ENCODE measurements at places on chromosomes 12 and 14.

DNA sequence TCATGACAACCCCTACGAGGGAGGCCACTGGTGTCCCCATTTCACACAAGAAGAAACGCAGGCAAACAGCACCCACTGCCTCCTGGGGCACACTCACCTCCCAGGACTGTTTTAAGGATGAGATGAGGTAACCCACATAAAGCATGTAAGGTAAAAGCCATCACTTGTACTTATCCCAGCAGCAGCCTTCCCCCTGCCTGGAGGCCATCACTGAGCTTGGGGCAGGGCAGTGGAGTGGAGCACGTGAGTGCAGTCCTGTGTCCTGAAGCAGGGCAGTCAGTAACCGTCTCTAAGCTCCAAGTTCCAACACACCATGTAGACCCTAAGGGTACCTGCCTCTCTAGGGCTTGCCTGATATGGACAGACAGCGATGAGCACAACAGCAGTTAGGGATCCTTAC lies 1.7 kb downstream of the POLE start:
- no peak for DNase-seq

- DNase-seq: no peak
Observed at GRCh38 chr12:122158700-122159285, 15.2 kb downstream of the IL31 start.

GRCh38 chr14:97025722-97026121 lies 228.5 kb downstream of the VRK1 start:
- DNase-seq: no peak

- no peak for DNase-seq
Observed at GRCh38 chr12:83472772-83473171, 786.1 kb downstream of the TMTC2 start.

- no peak for DNase-seq
Observed at GRCh38 chr14:65332141-65332871, 80.2 kb upstream of the FUT8 start.

DNA sequence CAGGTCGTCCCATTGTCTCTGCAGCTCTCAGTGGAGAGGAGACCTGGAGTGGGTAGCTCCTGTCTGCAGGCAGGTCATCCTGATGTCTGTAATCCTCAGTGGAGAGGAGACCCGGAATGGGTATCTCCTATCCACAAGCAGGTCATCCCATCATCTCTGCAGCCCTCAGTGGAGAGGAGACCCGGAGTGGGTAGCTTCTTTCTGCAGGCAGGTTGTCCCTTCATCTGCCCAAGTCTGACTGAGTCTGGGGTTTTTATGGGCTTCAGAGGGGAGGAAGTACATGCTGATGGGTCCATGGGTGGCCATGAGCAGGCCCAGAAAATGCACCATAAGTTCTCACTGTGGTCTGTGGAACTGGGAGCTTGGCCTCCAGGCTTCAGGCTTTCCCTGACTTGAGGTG lies 28.9 kb upstream of the PAPLN start:
- no peak for DNase-seq

GRCh38 chr12:46944088-46944487 lies 118.3 kb upstream of the SLC38A4 start:
- no peak for DNase-seq

GRCh38 chr14:65549429-65549828 lies 136.9 kb downstream of the FUT8 start:
- DNase-seq: no peak

DNA sequence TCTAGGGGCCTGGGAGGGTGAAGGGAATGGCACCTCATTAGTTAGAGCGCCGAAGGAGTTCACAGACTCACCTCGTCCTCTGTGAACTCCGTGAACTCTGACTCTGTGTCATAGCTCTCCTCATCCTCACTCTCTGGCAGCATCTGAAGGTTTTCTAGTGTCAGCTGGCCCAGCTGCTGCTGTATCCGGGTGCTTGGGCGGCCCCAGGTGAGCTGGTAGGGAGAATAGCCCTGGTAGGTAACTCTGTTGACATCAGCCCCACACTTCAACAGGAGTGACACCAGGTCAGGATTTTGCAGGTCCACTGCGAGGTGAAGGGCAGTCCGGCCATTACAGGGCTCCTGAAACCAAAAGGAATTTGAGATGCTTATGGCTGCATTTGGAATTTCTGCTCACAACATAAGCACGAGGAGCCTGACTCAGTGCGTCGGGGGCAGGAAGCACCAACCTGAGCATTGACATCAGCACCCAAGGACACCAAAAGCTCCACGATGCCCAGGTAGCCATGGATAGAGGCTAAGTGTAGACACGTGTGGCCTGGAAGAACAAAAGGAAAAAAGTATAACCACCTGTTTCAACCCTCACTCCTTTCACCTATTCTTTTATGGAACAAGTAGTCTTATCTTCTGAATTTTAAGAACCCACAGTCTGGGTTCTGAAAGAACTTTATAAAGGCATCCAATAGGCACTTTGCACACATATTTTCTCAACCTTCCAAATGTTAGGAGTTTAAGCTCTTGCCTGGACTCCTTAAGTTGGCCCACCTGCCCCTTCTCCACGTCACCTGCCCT lies 2.0 kb downstream of the NFKBIA start:
- no peak for DNase-seq

DNA sequence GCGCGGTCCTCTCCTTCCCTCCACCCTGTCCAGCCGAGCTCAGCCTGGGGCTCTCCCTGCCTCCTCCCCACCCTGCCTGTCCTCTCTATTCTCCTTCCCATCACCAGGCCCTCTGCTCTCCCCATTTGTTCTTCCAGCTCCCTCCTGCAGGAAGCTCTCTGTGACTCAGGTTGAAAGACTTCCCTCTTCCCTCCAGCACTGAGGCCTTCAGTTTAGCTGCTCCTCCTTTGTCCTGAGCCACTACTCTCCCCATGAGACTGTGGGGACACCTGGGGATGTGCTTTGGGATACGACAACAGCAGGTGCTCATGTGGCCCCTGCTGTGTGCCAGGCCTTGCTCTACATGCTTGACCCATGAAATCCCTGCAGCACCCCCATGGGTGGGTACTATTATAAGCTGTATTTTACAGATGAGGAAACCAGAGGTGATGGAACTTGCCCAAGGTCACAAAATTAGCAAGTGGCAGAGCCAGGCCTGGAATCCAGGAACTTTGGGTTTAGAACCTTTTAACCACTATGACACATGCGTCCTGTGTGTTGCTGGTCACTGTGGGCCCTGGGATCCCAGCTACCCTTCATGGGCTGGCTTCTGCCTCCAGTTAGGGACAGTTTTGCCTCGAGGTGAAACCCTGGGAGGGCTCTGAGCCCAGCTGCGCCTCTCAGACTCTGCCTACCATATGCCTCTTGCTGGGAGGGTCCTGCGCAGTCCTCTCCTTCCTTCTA lies 5.5 kb downstream of the KRT80 start:
- DNase-seq: no peak

DNA sequence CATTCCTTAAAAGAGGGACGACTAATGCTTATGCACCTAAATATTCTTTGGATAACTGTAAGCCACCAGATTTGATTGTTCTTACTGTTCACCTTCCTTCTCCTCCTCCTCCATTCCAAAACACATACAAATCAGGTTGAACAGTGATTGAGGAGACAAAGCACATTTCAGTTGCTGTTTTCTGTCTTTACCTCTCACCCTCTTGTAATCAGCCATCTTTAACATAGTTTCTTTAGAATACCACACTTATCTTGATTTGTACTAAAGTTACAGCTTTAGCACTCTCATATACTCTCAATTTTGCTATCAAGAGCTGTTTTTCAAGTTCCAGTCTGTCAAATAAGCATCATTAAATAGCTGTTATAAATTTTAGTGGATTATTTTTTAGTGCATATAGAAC lies 338.3 kb upstream of the RGS6 start:
- no peak for DNase-seq

- no peak for DNase-seq
Observed at GRCh38 chr12:92041742-92042141, 103.9 kb downstream of the BTG1 start.

DNA sequence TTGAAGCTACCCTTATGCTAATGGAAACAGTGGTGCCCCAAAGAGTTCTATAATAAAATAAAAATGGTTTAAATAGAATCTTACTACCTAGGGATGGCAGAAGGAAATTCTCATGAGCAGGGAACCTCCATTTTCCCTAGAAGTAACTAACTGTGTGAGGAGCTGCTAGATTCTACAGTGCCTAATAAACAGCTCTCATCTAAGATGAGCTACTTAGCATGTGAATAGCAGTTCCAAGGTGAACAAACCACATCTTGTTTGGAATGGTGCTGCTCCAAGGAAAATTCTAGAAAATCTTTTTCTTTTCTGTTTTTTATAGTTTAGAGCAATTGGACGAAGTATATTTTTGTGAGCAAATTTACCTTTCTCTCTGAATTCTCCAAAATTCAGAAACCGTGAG lies 1015.3 kb upstream of the NOVA1 start:
- DNase-seq: no peak

DNA sequence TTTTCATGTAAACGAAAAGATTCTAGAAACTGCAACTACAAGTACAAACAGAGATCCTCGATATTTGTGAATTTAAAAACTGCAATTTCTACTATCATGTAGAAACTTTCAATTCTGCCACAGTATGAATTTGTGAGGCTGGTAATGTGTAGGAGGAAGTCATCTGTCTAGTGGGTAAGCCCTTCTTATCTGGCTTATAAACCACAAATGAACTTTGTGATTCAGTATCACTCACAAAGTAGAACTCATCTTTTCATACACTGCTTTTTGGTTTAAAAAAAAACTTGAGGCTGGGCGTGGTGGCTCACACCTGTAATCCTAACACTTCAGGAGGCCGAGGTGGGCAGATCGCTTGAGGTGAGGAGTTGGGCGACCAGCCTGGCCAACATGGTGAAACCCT lies 20.7 kb downstream of the GTF2A1 start:
- no peak for DNase-seq

DNA sequence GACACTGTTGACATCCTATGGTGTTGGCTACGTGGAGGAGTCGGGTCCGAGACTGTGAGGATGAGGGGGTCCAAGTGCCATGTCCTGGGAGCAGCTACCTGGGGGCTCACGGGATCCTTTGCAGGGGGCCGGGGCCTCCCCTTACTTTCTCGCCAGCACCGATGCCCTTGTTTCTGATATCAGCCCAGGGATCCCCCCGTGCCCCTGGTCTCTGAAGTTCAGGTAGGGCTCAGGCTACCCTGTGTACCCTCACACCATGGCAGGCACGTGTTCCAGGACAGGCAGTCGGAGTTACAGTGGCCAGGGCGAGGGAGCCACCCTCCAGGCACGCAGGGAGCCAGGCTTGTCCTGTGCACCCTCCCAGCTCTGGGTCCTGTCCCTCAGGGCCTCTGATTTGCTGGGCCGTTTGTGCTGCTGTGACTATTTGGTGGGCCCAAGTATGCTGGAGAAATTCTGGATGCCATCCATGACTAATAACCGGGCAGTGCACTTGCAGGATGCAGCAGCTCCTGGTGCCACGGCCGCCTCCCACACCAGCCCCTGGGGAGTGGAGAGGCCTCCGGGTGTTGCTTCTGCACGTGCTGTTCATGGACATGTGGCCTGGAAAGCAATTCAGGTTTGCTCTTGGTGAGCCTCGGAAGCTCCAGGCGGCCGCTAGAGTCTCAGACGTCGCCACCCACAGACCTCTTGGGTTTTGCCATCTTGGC lies 93.1 kb upstream of the SFSWAP start:
- no peak for DNase-seq

GRCh38 chr14:102933618-102934231 lies 11.3 kb downstream of the AMN start:
- DNase-seq: no peak

GRCh38 chr14:89327771-89328212 lies 89.2 kb downstream of the FOXN3 start:
- no peak for DNase-seq

DNA sequence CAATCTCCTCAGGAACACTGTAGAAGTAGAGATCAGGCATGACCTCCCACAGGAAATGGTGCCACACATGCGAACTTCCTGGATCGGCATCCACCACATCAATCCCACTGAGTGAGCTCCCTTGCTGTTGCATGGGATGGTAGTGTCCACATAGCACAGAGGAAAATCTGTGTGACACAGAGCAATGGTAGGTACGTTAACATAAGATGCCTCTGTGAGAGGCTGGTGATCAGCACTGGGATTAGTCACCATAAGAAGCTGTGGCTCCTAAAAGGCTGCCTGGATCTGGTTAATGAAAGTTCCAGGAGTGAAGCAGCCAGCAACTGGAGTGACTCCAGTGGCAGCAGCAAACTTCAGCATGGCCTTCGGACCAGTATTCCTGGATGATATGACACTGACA lies 21.8 kb downstream of the WDHD1 start:
- DNase-seq: no peak

- DNase-seq: no peak
Observed at GRCh38 chr12:62170241-62170640, 90.0 kb upstream of the USP15 start.

GRCh38 chr12:65695113-65695865 lies 129.0 kb upstream of the HMGA2 start:
- DNase-seq: no peak

DNA sequence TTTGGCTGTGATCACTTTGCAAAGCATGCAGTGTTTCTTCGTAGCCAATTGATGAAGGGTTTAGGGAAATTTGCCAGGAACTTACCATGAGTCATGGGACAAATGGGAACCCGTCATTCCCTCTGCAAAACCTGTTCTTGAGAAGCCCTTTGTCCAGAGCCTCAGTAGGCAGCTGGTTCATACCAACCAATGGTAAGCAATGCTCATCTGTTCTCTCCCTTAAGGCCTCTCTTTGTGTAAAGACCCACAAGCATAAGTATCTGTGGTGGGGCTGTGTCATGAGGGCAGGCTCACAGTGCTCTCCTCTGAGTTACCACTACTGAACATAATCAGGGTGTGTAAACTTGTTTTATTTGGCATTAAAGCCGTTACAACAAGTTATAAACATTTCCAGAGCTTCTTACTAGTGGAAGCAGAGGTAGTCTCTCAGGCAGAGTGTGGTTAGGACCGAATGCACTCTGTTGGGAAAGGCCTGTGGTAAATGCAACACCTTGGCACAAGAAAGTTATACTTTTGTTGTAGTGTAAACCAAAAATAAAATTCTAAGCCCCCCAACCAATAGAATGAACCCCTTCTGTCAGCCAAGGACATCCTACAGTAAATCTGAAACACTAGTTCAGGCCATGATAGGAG lies 119.8 kb downstream of the SINHCAF start:
- DNase-seq: no peak

DNA sequence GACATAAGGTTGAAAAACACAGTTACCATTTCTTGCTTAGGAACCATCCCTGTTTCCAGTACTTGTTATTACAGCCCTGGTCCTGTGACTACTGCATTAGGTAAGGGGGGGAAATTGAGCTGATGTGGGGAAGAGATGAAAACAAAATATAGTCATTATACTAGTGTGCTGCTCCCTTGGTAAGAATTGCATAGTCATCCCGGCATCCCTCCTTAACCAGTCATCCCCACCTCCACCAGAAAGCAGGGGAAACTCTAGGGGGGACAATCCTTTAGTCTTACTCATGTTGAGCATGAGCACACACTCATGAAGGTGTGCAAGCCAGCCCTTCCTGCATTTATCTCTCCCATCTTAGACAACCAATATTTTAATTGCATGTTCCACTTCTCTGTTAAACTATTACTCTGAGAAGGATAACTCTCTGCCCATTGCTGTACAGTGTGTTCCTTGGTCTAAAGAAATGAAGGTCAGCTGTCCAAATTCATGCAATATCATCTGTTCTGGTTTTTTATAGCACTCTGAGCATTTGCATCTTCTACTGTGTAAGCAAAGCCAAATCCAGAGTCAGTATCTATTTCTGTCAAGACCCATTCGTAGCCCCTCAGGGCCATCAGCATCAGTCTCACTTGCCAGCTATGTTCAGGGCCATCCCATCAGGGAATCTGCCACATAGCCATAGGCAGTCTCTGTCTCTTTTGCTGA lies 46.8 kb downstream of the TMEM30B start:
- no peak for DNase-seq

GRCh38 chr12:24229031-24229700 lies 279.7 kb upstream of the SOX5 start:
- DNase-seq: no peak

GRCh38 chr12:64747695-64748094 lies 11.5 kb downstream of the GNS start:
- no peak for DNase-seq
